ENCODE measurements at places on chromosomes 2 and 18.
A peak's percentile ranks its signal among the peaks of the same experiment; 100 is the strongest.

DNA sequence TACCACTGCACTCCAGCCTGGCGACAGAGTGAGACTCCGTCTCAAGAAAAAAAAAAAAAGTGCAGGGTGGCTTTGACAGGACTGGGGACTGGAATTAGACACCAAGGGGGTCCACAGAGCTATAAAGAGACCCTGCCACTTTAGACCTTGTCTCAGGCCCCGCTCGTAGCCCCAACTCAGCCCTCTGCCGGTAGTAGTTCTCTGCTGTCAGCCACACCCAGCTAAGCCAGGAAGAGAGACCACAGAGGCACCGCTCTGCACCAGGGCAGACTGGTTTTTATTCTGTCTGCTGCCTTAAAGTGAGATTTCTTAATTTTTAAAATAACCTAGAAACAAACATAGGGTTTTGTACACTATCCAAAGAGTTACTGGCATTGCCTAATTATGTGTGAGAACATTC is 66.0 kb downstream of the STEAP3 start:
- DNase-seq, result no peak

GRCh38 chr2:165193178-165193777 is 10.6 kb downstream of the SCN3A start:
- DNase-seq, result peak; percentile 38

DNA sequence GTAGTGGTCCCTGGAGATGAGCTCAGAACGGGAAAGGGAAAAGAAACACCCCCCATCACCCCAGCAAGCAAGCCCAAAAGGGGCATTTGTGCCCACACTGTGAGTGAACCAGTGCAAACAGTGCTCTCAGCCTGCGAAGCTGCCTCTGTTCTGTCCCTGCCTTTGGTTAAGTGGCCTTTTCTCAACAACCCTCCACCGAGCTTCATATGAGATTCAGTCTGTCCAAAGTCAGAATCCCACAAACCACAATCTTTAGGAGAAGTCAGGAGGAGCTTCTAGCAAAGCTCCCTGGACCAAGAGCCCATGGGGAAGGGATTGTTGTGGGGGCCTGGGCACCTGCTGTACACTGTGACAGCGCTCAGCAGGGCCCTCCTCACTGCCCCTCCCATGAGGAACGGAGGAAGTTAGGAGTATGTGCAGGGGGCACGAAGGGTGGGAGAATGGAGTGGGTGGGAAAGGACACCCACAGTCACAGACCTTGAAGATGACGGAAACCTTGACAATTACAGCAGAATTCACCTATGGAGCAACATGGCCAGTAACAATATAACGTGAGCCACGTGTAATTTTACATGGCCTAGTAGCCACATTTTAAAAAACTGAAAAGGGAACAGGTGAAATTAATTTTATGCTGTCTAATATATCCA is 119.5 kb downstream of the SMAD7 start:
- no peak for DNase-seq

DNA sequence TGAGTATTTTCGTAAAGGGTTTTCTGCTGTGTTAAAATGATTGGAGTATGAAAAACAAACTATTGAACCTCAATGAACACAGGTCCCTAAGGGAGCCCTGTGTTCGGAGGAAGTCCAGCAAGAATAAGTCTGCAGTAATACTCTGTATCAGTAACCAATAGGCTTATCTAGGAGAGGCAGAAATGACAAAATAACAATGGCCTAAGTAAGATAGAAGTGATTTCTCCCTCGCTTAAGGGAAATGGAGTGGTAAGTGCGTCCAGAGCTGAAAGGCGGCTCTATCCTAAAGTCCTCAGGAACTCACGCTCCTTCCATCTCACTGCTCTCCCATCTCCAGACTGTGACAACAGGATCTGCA is 29.3 kb upstream of the MFSD6 start:
- no peak for DNase-seq

DNA sequence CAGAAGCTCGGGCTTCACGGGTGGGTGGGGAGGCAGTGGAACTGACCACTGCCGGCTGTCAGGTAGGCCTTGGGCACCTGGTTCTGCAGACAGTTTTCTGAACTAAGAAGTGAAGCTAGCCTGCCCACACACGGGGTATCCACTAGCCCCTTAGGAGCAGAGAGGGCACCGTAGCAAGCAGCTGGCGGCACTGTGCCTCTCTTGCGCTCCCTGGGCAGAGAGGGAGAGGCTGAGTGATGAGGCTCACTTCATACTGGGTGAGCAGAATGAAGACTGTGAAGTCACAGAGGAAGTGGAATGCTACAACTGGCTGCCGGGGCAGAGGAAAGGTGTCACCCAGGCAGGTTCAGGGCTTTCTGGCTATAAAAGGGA is 753 bp downstream of the ITPRIPL1 start:
- no peak for DNase-seq

DNA sequence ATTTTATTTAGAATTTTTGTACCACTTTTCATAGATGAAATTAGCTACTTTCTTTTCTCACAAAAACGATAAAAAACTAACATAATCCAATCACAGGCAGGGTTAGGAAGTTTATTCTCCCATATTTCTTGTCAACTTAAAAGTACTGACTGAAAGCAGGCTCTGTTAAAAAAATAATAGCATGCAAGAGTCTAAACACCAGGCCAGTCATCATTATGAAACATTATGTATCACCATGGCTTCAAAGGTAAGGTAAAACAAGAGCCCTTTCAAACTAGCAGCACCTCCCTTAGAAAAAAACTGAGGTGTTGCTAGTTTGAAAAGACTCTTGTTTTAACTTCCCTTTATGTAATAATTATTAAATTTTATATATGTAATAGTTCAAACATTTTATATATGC is 848.0 kb downstream of the RNF144A start:
- DNase-seq, result no peak

GRCh38 chr18:3690764-3691066 is 240.7 kb downstream of the TGIF1 start:
- DNase-seq, result no peak

DNA sequence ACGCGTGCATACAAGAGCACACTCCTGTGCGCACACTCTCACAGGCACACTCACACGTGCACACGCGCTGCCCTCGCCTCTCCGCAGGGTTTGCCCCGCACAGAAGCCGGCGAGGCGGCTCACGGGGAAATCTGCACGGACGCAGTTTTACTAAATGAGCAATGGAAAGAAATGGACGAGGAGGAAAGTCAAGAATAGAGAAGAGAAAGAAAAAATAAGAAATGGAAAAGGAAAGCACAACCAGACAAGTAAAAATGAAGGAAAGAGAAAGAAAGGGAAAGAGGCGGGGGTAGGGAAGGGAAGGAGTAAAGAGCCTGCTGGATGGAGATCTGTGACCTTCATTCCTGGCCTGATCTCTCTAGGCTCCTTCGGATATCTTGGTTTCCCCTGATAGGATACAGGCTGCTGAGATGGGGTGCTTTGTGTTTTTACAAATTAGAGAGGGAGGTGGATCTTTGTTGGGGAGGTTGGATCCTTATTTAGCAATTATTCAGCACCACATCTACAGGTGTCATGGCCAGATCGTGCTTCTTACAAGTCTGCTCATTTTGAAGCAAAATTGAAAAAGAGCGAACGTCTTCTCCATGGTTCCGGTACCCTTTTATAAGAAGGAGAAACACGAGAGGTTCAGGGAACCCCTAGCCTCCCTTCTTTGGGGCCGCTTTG is 693 bp upstream of the LRP2 start:
- no peak for DNase-seq

DNA sequence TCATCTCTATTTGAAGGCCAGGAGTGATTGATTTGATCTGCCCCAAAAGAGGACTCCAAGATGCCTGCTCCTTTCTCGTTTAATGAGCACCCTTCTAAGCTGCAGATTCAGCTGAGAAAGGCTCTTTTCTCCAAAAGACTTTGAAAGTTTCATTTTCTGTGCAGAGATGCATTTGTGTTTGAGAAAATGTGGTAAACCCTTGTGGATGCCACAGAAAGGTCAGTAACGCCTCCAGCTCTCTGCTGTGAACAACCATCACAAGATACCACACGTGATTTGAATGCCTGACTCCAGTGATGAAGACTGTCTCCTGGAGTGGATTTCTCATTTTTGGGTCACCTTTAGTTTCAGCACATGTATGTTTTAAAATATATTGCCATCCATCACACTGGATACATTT is 35.0 kb upstream of the CCDC85A start:
- DNase-seq, result no peak

GRCh38 chr2:232611559-232612218 is 21.7 kb upstream of the EFHD1 start:
- DNase-seq, result peak; percentile 13

GRCh38 chr18:48991676-48992075 is 40.9 kb upstream of the SMAD7 start:
- no peak for DNase-seq

- DNase-seq, result no peak
Observed at GRCh38 chr2:83579507-83579906, 879.6 kb downstream of the SUCLG1 start.

- peak; percentile 72 for DNase-seq
Observed at GRCh38 chr18:47756364-47757016, 174.0 kb downstream of the SMAD2 start.

- DNase-seq, result peak; percentile 50
Observed at GRCh38 chr2:38603402-38604290, 918 bp upstream of the HNRNPLL start.

DNA sequence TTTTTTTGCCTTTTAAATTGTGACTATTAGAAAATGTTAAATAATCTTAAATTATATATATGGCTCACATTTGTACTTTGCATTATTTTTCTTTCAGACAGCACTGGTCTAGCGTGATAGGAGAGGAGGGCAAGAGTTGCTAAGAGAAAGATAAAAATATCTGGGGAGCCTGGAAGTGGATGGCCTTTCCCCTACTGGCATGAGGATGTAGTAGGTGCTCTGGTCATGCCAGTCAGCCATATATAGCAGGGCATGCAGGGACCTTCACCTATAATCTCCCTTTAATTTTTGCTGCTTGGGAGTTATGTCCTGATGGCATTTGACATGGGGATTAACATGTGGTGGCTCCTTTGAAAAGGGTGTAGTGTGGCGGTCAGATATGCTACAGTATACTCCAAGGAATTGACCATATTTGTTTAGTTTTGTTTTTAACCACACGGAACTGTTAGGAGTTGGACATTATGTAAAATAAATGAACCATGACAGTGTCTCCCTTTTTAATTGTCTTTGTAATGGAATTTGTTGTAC is 144.7 kb downstream of the BABAM2 start:
- no peak for DNase-seq

- DNase-seq, result no peak
Observed at GRCh38 chr2:128520791-128521190, 202.1 kb upstream of the HS6ST1 start.

DNA sequence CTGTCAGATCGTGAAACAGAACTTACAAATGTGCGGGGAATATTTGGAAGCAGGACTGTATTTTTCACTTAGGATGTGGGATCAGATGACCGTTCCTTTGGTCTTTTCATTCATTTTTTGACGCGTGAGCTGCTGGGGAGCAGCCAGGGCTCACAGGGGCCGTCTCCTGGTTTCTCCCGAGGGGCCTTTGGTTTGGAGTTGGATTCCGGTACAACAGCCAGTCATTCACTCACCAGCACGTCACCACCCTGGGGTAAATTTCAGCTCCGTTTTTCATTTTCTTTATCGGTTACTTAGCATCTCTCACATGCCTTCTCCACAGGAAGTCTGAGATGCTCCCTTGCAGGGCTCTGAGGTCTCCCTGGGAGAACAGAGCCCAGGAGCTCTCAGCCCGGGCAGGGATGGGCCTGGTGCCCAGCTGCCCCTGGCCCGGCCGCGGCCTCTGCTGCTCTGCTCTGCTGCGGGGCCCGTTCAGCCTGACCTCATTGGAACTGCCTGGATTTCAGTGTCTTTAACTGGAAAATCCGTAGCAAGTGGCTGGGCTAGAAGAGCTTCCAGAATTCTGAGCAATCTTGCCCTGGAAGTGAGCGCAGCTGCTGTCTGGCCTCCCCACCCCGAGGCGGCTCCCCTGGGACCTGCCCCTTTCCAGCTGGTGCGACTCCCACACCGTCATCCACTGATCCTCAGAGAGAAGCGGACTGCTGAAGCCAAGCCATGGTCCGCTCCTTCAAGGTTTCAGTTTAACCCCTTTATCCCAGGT is 335.6 kb downstream of the EIPR1 start:
- no peak for DNase-seq

DNA sequence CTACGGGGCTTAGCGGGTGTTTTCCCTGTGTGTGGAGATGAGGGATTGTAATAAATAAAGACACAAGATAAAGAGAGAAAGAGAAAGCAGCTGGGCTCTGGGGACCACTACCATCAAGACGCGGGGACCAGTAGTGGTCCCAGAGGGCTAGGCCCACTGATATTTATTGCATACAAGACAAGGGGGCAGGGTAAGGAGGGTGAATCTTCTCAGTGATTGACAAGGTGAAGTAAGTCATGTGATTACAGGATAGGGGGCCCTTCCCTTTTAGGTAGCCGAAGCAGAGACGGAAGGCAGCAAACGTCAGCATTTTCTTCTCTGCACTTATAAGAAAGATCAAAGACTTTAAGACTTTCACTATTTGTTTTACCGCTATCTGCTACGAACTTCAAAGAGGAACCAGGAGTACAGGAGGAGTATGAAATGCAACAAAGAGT is 4.5 kb upstream of the GAL3ST2 start:
- DNase-seq, result no peak

GRCh38 chr18:5144629-5145028 is 52.4 kb downstream of the AKAIN1 start:
- DNase-seq, result no peak

DNA sequence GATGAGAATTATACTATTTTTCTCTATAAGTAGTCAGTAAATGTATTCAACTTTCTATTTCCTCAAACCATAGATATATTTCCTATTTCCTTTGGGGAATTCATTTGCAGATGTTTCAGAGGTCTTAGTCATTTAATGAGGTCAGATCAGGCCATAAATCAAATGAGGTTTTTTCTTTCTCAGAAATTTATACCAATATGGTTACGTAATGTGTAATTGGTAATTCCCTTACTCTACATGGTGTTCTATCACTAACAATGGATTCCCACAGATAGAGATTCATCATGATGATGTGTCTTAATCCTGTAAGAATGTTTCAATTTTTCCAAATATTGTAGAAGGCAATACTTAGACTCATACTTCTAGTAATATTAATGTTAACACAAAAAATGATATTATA is 108.0 kb downstream of the DPP4 start:
- DNase-seq, result no peak

DNA sequence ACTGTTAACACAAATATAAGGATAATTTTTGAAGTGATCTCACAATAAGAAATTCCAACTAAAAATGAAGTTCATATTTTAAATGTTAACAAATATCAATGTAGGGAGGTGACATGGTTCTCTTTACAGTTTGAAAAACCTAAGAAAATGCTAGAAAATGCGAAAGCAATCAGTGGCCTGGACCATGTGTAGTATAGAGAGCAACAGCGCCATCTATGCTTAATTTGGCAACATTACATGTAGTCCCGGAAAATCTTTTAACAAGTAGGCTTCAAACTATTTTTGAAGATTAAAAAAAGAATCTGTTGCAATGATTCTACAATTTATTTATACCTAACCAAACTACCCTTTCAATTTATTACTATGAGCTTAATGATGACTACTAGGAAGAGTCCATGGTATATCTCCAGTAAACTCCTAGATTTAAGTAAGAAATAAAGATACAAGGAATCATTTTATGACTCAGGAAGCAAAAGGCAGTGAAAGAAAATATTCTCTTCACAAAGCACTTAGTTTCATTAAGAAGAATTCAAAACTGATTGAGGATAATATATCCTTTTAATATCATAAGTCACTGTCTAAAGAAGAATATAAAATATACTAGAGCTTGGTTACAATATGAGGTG is 33.3 kb downstream of the NDUFA10 start:
- peak; percentile 10 for DNase-seq
